ENCODE measurements at places on chromosomes 1 and 21. TPM values are rescaled to one million over a fixed set of nuclear protein-coding genes. Genes with fewer than 3 reads are reported as not detected.
A peak's percentile ranks its signal among the peaks of the same experiment; 100 is the strongest.

DNA sequence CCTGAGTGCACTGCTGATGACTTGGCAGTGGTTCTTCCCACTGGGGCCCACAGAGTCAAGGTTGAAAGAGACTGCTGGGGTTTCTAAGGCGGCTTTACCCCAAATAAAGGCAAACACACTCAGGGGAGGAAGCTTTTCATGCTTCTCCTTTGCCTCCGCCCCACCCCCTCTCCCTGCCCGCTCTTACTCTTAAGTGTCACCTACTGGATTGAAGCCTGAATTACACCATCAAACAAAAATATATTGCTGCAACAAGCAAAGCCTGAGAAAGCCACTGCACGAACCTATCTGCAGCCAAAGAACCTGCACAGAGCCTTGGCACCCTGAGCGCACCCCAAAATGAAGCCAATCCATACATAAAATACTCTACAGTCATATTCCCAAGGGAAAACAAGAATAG is 63.1 kb downstream of the PTGFR start:
- no peak for DNase-seq

Gene UBXN11
- 10.2 TPM for total RNA-seq

Gene GALNT2
- total RNA-seq: 42.6 TPM

Gene HES4
- total RNA-seq: 14.9 TPM

GRCh38 chr1:197145446-197146024 is 934 bp downstream of the ASPM start:
- DNase-seq: no peak

- peak; percentile 81 for DNase-seq
These were observed 6.8 kb upstream of the ACKR1 start for GRCh38 chr1:159197561-159198557.

Gene PTGFR
- total RNA-seq: 3.0 TPM

Gene CYP4A22
- total RNA-seq: 0.27 TPM
